ENCODE measurements at places on chromosomes 4 and X.

GRCh38 chr4:152990471-152991131 is 54.5 kb downstream of the FHDC1 start:
- no peak for DNase-seq

- DNase-seq: no peak
Observed at GRCh38 chr4:71377561-71377960, 38.7 kb downstream of the SLC4A4 start.

GRCh38 chr4:25417014-25417413 is 40.0 kb downstream of the ANAPC4 start:
- no peak for DNase-seq

DNA sequence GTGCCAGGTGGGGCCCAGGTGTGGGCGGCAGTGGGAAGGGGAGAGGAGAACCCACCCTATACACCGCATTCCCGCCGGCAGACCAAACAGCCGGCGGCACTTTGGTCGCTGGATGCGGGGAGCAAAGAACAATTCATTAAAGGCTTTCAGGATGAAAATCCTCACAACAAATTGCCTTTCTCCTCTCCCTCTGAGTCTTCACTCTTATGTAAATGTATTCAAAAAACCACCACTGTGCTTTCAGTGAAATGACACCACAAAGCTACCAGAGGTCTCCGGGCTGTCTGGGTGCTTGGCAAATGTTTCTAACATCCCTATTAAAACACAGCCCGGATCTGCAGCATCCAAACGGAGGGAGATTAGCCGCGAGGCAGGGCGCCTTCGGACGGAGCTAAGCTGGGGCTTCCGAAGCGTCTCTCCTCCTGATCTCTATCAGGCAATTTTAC is 171.8 kb upstream of the TBL1X start:
- DNase-seq: no peak

GRCh38 chr4:172105918-172106317 is 292.7 kb downstream of the GALNTL6 start:
- DNase-seq: no peak

- no peak for DNase-seq
Observed at GRCh38 chr4:105236916-105237311, 90.2 kb downstream of the TET2 start.

Measured in activated gamma-delta T cell treated with anti-CD3 and anti-CD28 coated beads, Interleukin-2, amount 50 U/mL, for 16 hours (primary cell).